ENCODE measurements at places on chromosomes 5 and 9.

DNA sequence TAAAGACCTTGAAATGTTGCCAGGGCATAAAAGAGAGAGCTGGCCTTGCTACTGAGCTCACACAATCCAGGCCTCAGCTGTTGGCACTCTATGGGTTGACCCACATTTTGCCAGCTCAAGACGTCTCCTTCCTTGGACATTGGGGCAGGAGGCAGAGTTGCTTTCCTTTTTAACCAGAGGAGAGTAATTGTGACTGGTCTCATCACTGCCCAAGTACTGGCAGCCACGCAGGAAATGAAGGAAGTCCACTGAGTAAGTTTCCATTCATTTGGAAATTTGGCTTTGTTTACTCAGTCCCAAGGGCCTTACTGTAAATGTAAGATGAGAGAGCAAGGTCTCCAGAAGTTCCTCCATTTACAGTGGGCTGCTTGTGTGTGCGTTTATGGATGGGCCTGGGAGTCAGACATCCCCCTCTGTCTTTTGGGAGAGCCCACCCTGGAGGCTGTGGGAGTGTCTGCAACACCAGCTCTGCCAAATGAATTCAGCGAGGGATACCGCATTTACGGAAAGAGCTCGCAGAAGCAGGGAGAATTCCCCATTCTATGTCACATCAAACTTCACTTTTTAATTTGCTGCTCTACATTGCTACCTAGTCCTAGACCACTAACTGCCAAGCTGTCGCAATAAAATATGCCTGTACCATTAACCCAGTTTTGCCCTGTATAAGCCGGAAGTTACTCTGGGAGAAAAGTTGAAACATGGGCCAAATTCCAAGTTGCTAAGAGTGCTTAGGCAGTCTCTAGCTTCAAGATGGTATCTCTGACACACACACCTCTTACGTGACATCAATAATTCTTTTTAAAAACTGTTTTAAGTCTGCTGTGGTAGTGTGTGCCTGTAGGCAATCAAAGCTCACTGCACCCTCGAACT lies 24.5 kb upstream of the PDZD2 start:
- no peak for DNase-seq

DNA sequence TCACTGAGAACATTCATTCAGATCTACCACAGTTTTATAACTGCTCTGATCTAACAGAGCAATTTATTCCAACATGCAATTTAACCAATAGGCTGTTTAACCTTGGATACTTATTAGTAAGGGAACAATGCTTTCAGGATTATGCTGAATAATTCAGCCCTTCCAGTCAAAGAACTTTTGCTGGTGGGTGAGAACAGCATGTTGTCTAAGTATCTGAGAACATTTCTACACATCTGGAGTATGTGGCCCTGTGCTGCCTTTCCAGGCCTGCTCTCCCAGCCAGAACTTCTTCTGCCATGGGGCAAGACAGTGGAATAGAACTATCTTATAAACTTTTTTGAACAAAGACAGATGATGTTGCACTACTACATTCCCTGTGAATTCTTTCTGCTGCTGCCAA lies 55.8 kb downstream of the NFIB start:
- no peak for DNase-seq

DNA sequence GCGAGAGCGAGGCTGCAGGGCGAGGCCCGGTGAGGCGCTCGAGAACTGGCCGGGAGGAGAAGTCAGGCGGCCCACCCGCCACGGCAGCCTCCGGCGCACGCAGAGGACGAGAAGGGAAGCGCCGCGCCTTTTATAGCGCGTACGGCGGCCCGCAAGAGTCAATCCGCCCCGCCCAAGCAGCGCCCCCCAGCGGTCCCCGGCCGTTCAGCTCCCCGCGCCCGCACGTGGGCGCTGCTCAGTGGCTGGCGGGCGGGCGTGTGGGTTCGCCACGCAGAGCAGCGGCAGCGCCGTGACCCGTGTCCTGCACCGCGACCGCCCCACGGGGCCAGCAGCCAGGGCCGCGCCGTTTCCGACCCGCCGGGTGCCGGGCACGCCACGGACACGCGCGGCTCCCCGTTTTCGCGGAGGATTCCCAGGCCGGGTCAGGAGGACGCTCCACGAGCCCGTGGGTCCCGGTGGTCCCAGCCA lies 14.6 kb downstream of the LCN10 start:
- peak; percentile 93 for DNase-seq

DNA sequence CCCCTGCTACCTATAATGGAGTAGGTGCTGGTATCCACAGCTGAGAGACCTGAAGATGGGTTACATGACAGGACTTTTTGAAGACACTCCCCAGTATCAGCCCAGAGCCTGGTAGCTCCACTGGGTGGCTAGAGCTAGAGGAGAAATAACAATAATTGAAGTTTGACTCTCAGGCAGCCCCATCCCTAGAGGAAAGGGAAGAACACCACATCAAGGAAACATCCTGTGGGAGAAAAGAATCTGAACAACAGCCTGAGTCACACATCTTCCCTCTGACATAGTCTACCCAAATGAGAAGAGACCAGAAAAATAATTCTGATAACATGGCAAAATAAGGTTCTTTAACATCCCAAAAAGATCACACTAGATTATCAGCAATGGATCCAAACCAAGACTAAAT lies 432.1 kb downstream of the CDH18 start:
- no peak for DNase-seq

- DNase-seq: no peak
These were observed 88.4 kb upstream of the SH3PXD2B start for GRCh38 chr5:172542651-172543131.

DNA sequence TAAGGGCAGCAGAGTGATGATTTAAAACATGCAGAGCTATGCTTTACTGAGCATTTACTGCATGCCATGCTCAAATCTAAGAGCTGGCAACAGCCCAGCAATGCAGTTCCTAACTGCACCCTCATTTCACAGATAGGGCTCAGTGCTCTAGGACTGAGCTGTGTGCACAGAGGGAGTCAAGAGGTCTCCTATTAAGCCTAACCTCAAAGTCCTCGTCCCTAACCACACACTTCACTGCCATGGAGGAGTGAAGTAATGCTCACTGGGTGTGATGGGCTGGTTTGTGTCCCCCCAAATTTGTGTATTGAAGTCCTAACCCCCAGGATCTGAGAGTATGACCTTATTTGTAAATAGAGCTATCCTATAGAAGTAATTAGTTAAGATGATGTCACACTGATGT lies 25.9 kb downstream of the BARX1 start:
- no peak for DNase-seq

DNA sequence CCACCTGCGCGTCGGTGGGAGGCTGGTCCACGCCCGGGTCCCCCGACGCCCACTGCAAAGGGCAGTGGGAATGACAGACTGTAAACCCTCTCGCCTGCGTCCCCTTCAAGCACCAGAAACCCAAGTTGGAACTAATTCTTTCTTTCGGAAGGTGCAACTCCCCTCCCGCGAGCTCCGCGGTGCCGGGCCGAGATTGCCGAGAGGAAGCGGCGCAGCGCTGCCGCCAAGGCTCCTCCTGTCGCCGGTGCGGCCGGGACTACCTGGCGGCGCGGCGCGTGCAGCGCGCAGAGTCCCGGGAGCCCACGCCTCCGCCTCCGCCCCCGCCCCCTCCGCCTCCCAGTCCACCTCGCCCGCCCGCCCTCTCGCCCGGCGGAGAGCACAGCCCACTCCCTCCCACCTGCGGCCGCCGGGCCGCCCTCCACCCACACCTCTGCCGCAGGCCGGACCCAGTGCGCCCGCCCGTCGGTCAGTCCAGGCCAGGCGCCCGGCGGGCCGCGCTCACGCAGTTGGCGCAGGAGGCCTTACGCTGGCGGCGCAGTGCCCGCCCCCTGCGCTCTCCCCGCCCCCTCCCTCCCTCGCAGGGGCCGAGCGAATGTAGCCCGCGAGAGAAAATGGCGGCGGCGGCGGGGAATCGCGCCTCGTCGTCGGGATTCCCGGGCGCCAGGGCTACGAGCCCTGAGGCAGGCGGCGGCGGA lies at the start of gene MAP3K1:
Gene MAP3K1, plus strand, starts transcription at position 587 of the 695 bp plus-strand sequence. Its CDS starts 25 bp downstream, at position 612.
- DNase-seq: peak; percentile 89

GRCh38 chr5:181124526-181124925 lies 6.4 kb downstream of the OR2V1 start:
- DNase-seq: no peak

DNA sequence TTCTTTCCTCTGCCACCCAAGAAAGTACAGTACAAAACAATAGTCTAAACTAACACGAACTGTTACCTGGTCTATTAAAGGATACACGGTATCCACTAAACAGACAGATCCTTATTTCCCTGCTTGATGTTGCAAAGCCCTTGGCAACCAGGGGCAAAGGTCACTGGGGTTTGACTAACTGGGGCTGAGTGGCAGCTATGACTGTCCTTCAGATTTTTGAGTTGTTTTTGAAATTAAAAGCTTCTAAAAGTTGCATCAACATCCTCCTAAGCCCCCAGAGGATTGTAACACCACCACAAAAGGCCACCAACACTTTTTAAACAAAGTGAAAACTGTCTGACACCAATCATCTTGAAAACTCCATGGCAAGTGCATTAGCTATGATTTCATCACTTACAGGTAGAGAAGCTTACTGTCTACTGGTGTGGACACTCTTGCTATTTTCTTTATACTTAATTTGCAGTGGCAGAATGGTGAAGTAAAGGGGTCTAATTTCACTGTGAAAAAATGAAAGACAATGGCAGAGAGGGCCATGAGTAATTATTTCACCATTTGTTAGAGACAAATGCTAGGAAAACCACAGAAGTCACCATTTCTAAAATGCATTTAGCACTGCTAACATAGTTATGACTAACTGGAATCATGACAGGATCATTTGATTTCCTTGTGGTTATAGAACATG lies 292.4 kb downstream of the EFNA5 start:
- DNase-seq: no peak

DNA sequence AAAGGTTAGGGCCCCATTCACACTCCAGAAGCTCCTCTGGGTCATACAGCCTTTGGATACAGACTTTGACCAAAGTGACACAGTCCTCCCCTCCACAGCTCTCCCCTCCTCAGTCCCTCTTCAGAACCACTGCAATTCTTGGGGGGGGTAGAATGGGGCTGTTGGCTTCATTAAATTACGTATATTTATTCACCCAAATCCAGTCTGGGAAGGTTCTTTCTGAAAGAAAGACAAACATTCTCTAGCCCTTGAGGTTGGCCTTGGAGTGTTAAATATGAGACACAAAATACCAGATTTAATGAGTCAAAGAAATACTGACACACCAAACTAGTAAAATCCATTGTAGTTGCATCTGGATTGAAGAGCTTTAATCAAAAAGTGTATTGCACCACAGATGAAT lies 16.1 kb downstream of the ARPC5L start:
- DNase-seq: no peak

GRCh38 chr5:85921590-85921989 lies 696.2 kb upstream of the COX7C start:
- DNase-seq: no peak

GRCh38 chr9:110911659-110912418 lies 126.4 kb downstream of the LPAR1 start:
- DNase-seq: peak; percentile 16

- DNase-seq: no peak
These were observed 23.0 kb upstream of the MTAP start for GRCh38 chr9:21779397-21779796.

DNA sequence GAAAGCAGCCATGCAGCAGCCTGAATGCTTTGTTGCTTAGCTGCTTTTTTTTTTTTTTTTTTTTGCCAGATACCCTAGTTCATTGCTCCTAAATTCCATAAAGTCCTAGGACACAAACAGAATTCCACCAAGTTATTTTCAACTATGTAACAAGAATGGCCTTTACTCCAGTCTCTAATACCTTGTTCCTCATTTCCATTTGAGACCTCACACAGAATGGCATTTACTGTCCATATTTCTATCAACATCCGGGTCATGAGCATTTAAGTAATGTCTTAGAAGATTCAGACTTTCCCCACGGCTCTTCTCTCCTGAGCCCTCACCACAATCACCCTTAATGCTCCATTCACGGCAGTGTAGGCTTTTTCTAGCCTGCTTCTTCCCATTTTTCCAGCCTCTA lies 31.7 kb upstream of the FBXW11 start:
- no peak for DNase-seq

GRCh38 chr5:134608555-134608954 lies 24.1 kb downstream of the SAR1B start:
- DNase-seq: no peak

GRCh38 chr9:135345775-135346433 lies 133.7 kb upstream of the PPP1R26 start:
- DNase-seq: no peak

DNA sequence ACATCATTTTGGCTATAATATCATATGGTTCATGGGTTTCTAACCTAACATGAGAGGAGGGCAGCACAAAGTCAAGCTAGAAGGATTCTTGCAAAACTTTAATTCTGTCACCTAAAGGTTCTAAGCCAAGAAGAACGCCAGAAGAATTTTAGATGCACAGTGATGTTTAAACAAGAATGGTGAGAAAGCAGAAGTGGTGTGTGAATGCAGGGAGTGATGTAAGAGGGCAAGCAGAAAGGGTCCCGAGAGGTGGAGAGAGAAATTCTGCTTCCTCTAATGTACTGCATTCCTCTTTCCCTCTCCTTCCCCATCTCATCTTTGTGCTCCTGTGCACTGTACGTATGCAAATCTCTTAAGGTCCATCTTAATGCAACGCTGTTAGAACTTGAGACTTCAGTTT lies 2.1 kb upstream of the TRMO start:
- no peak for DNase-seq

DNA sequence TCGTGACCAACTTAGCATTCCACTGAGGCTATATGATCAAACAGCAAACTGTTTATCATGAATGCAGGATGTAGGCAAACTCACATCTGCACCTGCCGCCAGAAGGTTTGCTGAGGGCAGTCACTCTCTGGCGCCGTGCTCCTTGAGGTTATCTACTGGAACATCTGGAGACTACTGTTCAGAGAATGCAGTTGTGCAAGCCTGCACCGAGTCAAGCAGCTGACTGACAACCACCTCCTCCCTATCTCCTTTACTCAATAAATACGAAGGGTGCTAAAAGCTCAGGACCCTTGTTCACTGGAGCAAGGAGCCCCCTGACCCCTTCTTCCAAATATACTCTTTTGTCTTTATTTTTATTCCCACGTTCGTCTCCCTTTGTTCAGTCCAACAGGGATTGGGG lies 27.1 kb downstream of the CCDC125 start:
- DNase-seq: no peak

DNA sequence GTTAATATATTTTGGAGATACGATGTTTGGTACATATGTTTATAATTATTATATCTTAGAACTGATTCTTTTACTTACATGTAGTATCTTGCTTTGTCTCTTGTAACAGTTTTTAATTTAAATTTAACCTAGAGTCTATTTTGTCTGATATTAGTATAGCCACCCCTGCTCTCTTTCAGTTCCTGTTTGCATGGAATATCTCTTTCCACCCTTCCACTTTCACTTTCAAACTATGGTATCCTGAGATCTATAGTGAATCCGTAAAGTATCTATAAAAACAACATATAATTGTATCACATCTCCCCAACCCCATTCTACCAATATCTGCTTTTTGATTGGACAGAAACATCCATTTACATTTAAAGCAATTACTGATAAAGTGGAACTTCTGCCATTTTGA lies 7.2 kb downstream of the IRGM start:
- no peak for DNase-seq

DNA sequence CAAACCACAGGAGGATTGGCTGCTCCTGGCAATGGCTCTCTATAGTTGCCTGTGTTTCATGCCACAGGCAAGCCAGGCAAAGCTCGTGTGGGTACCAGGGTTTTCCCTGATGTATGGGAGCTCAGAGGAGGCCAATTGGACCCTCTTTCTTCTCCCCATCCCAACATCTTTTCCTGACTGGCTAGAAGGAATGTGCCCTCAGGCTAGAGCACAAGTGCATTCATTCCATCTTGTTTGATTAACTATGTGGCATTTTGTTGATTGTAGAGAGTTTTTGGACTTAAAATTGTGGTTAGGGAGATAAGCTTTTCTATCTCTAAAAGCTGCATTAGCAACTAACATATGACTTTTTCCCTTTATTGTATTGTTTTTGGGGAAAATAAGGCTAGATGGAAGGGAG lies 561.3 kb downstream of the PSAT1 start:
- no peak for DNase-seq

GRCh38 chr9:37897665-37898064 lies 6.3 kb downstream of the SLC25A51 start:
- DNase-seq: no peak

Data from ovary (tissue), 10 donors.